Activated CD8-positive, alpha-beta T cell treated with anti-CD3 and anti-CD28 coated beads, Interleukin-2, amount 10 ng/mL, durations not matched to agents 7 days and 5 days (primary cell): ENCODE measurements at places on chromosomes 5 and 9.

DNA sequence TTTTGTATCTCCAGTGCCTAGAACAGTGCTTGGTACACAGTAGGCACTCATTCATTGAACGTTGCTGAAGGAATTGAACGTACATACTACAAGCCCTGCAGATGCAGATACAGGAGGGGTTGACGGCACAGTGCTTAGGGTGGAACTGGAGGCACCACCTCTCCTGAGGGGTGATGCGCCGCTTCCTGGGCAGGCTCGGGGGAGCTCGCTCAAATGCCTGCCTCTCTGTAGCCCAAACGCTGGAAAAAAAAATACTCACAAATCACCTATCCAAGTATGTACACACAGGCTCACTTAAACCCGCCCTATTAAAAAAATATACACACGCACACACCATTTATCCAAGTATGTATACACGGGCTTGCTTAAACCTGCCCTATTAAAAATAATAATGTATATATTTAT is 536 bp upstream of the COMMD10 start:
- peaks cover 25% of the 10 kb centered on the region for H3K36me3 ChIP-seq
- DNase-seq = peak; percentile 51
- no peaks in the 10 kb centered on the region for H3K27me3 ChIP-seq

DNA sequence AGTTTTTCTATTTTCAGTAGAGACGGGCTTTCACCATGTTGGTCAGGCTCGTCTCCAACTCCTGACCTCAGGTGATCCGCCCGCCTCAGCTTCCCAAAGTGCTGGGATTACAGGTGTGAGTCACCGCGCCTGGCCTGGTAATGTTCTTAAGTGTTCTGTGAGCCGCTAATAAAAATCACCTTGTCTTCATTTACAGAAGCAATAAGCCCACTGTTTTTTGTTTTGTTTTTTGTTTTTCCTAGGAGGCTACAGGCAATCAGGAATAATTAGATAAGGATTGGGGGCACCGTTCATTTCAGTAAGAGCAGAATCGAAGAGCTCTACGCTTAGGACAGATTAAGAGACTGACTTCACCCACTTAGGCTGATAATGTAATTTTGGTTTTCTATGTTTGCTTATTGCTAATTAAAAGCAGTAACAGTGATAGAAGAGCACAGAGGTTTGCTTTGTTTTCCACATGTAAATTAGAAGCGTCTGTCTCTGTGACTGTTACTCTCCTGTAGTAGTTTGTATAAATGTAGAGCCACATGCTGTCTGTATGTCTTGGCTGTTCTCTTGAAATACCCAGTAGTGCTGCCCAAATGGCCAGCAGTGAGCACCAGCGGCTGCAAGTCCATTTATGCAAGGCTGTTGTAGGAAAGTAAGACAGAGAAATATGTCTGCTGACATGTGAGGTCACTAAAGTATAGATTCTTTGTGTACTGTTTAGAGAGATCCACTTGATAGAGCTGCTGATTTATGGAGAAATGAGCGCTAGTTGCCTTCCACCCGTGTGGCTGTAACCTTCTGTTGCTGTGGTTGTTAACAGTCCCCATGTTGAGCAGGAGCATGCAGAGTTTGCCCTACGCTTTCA is 30.5 kb downstream of the TRIO start:
- no peak for DNase-seq
- peaks cover 19% of the 10 kb centered on the region for H3K27me3 ChIP-seq
- H3K4me3 ChIP-seq = no peak overlapping the region
- H3K36me3 ChIP-seq = no peaks in the 10 kb centered on the region

- no peak overlapping the region for H3K4me3 ChIP-seq
- no peaks in the 10 kb centered on the region for H3K4me1 ChIP-seq
Observed at GRCh38 chr5:51618234-51618633, 235.0 kb downstream of the ISL1 start.

GRCh38 chr9:87497604-87498045 is at the start of gene DAPK1:
TSS of gene DAPK1 (plus strand) at chr9:87497867. CDS start at chr9:87499078, 1,211 bp downstream.
- peaks cover 38% of the 10 kb centered on the region for H3K27me3 ChIP-seq
- peaks cover 5% of the 10 kb centered on the region for H3K4me1 ChIP-seq
- H3K36me3 ChIP-seq = no peaks in the 10 kb centered on the region
- no peak for DNase-seq

GRCh38 chr5:31577438-31577837 is 45.3 kb downstream of the C5orf22 start:
- no peaks in the 10 kb centered on the region for H3K4me1 ChIP-seq
- no peak overlapping the region for H3K27ac ChIP-seq
- no peak overlapping the region for H3K4me3 ChIP-seq
- H3K36me3 ChIP-seq = no peaks in the 10 kb centered on the region
- peaks cover 8% of the 10 kb centered on the region for H3K27me3 ChIP-seq
- DNase-seq = no peak

DNA sequence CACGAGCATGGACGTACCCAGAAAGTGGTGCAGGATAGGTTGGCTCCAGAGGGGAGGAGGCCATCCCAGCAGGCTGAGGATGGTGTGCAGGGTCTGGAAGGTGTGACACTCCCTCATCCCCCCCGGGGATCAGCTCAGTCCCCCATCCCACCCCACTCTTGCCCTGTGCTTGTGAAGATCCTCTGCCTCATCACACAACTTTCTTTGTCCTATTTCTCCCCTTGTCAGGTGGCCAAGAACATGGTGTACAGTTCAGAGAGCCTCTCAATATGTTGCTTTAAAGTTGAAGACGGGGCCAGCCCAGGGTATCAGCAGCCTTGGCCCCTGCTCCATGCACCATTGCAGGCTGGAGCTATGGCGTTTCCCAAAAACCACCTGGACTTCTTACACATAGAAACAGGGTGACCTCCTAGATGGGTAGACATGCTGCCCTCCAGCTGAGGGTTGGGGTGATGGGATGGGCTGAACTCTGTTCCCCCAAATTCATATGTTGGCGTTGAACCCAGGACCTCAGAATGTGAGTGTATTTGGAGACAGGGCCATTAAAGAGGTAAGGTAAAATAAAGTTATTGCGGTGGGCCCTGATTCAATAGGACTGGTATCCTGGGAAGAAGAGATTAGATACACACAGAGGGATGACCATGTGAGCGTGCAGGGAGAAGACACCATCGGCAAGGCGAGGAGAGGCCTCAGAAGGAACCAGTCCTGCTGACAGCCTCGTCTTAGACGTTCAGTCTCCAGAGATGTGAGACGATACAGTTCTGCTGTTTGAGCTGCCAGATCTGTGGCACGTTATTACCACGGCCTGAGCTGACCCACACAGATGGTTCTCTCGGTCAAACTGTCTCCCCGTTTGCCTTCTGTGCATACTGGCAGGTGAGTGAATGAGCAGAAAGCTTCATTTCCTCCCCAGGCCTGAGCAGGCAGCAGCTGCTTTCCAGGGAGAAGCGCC is 272.5 kb downstream of the GADD45G start:
- no peaks in the 10 kb centered on the region for H3K36me3 ChIP-seq
- H3K4me3 ChIP-seq = no peak overlapping the region
- H3K27ac ChIP-seq = no peak overlapping the region
- H3K4me1 ChIP-seq = no peaks in the 10 kb centered on the region
- no peak for DNase-seq

DNA sequence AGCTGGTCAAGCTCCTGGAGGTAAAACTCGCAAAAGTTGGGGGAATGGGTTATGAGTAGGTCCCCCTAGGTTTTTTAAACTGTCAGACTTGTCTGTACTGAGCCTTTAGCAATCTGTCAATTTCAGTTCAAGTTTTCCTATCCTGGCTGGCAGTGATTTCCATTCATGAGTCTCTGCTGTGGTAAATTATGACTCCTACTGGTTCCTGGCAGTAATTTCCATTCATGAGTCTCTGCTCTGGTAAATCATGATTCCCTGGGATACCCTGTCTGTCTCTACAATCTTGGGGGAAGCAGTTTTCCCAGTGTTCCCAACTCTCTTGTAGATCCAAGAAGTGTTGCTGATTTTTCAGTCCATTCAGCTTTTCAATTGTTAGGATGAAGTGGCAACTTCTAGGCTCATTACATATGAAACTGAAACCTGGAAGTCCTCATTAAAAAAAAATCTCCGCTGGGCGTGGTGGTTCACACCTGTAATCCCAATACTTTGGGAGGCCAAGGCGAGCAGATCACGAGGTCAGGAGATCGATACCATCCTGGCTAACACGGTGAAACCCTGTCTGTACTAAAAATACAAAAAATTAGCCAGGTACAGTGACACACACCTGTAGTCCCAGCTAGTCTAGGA is 91.3 kb upstream of the GPBP1 start:
- H3K27me3 ChIP-seq = peaks cover 24% of the 10 kb centered on the region
- H3K36me3 ChIP-seq = no peaks in the 10 kb centered on the region
- H3K27ac ChIP-seq = no peak overlapping the region
- no peak overlapping the region for H3K4me3 ChIP-seq

DNA sequence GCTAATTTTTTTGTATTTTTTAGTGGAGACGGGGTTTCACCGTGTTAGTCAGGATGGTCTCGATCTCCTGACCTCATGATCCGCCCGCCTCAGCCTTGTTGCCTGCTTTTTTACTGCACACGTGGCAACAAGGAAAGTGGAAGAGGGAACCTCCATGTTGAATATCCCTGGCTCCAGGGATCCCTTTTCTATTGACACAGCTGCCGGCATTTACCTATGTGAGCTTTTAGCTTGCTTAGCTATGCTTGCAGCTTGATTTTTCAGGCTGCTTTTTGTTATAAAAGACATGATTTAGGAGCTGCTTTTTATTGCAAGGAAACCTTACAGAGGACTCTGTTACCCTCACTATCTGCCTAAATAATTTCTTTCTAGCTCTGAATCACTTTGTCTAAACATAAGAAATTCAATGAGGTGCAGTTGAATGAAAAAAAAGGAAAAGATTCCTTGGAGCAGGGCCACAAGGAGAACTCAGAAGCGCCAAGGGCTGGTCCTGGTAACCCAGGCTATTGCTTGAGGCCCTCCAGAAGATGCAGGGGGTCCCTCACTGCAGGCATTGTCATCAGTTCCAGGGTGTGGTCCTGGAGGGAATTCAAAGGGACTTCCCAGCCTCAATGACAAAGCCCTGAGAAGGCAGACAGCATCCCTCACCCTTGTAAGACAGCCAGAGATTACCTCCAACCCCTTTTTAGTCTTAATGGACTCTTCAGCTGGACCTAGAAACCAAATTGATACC is 89.9 kb downstream of the SYK start:
- no peaks in the 10 kb centered on the region for H3K27me3 ChIP-seq
- no peak overlapping the region for H3K4me3 ChIP-seq
- no peaks in the 10 kb centered on the region for H3K36me3 ChIP-seq
- H3K27ac ChIP-seq = no peak overlapping the region
- DNase-seq = no peak

GRCh38 chr5:176959051-176959450 is 47.5 kb downstream of the UIMC1 start:
- no peak for DNase-seq
- H3K27me3 ChIP-seq = no peaks in the 10 kb centered on the region
- H3K27ac ChIP-seq = no peak overlapping the region
- H3K4me1 ChIP-seq = peaks cover 1% of the 10 kb centered on the region
- peaks cover 27% of the 10 kb centered on the region for H3K36me3 ChIP-seq
- H3K4me3 ChIP-seq = no peak overlapping the region

- H3K27me3 ChIP-seq = no peaks in the 10 kb centered on the region
- no peak overlapping the region for H3K27ac ChIP-seq
- no peak overlapping the region for H3K4me3 ChIP-seq
Observed at GRCh38 chr5:83118471-83118870, 41.1 kb downstream of the XRCC4 start.

- H3K36me3 ChIP-seq = no peaks in the 10 kb centered on the region
- H3K4me3 ChIP-seq = no peak overlapping the region
- peaks cover 3% of the 10 kb centered on the region for H3K27me3 ChIP-seq
- no peaks in the 10 kb centered on the region for H3K4me1 ChIP-seq
Observed at GRCh38 chr9:90343366-90343765, 299.3 kb downstream of the DIRAS2 start.

DNA sequence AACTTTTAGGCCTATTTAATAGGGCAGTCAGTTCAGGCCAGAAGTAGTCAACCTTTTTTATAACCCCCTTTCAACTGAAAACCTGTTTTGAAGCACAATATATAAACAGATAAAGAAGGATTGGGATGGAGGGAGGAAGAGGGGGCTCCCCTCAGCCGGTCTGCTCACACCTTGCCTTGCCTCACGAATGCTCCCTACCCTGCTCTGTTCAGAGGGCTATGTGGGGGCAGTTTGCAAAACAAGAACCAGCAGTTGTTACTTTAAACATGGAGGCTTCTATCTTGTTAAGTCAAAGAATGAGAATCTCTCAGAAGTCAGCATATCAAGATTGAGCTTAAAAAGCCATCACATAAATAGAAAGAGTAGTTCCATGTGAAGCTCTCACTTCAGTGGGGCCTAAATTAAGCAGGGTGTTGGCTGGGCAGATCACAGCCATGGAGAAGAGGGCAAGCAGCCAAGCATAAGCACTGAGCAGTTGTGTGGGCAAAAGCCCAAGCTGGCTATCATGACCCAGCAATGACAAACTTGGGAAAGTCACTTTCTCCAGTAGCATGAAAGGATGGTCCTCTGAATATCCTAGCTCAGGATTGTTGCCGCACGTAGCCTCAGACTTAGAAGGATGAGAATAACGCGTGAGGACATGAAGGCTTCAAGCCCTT is 70.6 kb downstream of the ALDH1A1 start:
- no peak for DNase-seq
- H3K36me3 ChIP-seq = no peaks in the 10 kb centered on the region
- H3K27me3 ChIP-seq = no peaks in the 10 kb centered on the region
- H3K27ac ChIP-seq = no peak overlapping the region

- H3K4me1 ChIP-seq = peaks cover 83% of the 10 kb centered on the region
- H3K27ac ChIP-seq = peak overlapping the region; percentile 68
- peaks cover 8% of the 10 kb centered on the region for H3K36me3 ChIP-seq
- no peaks in the 10 kb centered on the region for H3K27me3 ChIP-seq
Observed at GRCh38 chr9:133117271-133118178, 3.5 kb downstream of the RALGDS start.

DNA sequence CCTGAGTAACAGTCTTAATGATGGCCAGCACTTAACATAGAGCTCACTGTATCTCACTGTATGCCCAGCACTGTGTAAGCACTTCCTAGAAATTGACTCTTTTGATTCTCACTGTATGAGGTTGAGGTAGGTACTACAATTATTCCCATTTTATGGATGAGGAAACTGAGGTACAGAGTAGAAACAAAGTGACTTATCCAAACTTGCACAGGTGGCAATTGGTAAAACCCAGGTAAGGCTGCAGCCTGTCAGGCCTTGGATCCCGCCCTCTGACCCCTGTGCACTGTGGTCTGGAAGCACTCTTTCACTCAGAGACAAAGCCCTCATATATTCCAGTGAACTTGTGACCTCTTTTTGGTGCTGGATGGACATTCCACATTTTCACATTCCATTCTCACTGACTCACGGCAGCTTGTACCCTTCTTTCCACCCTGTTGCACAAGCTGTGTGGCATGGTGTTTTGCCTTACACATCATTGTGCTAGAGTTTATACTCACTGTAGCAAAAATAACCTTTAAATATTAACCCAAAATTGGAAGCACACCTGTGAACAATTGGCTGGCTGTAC is 21.7 kb downstream of the ANKRD55 start:
- peaks cover 2% of the 10 kb centered on the region for H3K36me3 ChIP-seq
- H3K4me3 ChIP-seq = no peak overlapping the region
- H3K27ac ChIP-seq = no peak overlapping the region
- H3K4me1 ChIP-seq = no peaks in the 10 kb centered on the region
- DNase-seq = no peak
- H3K27me3 ChIP-seq = no peaks in the 10 kb centered on the region
